ENCODE measurements at places on chromosomes 11 and 22.

- no peak for DNase-seq
Observed at GRCh38 chr11:116042146-116042545, 537.9 kb upstream of the CADM1 start.

- DNase-seq: no peak
Observed at GRCh38 chr11:85301895-85302678, 325.1 kb downstream of the DLG2 start.

DNA sequence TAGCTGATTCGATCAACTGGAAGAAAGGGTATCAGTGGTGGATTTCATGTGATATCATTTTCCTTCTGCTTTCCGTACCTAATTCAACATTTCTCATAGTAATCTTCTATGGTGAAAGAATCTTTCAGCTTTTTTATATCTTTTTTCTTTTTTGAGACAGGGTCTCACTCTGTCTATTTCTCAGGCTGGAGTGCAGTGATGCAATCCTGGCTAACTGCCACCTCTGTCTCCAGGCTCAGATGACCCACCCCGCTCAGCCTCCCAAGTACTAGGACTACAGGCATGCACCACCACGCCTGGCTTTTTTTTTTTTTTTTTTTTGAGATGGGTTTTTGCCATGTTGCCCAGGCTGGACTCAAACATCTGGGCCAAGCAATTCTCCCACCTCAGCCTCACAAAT, 18.6 kb upstream of the CHORDC1 start:
- no peak for DNase-seq

DNA sequence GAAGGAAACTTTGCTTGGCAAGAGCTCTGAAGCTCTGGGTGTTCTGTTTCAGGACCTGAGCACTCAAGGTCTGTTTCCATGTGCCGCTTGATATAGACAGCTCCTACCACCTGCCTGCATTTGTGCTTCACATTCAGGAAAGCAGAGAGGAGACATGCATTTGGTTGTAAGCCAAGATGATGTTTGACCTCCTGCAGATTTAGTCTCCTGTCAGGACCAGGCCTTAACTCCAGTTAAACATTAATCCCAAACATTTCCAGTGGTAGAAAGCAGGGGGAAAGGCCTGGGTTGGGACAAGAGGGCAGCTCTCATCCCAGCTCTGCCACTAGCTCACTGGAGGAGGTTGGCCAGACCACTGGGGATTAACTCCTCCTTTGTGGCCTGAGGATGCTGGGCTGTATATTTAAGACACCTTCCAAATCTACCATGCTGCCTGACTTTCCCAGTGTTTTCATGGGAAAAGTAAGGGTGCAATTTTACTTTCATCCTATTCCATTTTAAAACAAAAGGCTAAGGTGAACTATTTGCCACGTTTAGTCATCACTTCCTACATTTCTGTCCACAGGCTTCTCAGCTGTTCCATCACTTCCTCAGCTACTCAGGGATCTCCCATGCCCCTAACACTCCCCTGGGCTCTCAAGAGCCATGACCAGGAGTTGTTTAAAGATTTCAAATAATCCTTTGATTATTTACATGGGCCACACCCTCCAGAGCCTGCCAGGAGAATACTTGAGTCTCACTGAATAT, 80.9 kb downstream of the INSC start:
- DNase-seq: no peak

- no peak for DNase-seq
Observed at GRCh38 chr11:58647866-58648265, 25.4 kb downstream of the CNTF start.

DNA sequence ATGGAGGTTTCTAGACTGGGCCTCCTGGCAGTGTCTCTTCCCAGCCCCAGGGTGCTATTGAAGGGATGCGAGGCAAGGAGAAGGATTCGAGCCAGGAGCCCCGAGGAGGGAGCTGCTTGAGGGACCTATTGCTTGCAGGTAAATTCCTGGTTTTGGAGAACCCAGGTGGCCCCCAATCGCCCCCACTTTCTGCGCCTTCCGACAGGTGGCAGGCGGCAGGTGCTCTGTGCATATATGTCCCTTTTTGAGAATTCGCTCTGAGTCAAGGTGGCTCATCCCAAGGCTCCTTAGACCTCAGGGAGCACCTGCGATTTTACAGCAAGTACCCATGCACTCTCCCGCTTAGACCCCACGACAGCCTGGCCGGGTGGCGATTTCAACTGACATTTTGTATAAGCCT, 40.3 kb upstream of the SHISAL1 start:
- DNase-seq: no peak

GRCh38 chr11:18668131-18668530, 30.4 kb upstream of the TMEM86A start:
- no peak for DNase-seq

DNA sequence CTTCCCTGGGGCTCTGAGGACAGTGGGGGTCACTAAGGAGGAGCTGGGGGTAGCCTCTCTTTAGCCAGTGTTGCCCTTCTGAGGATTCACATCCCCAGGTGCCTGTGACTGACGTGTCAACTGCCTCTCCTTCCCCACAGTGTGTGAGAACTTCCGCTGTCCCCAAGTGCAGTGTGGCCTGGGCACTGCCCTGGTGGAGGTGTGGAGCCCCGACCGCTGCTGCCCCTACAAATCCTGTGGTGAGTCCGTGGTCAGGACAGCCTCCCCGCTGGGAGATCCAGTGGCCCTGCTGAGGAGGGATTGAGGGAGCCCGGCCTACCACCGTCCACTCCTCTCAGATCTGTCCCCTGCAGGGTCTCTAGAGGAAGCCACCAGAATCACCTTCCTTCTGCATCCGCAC, 81.1 kb upstream of the MYOD1 start:
- no peak for DNase-seq

- no peak for DNase-seq
Observed at GRCh38 chr22:29408940-29409339, 20.6 kb upstream of the AP1B1 start.

DNA sequence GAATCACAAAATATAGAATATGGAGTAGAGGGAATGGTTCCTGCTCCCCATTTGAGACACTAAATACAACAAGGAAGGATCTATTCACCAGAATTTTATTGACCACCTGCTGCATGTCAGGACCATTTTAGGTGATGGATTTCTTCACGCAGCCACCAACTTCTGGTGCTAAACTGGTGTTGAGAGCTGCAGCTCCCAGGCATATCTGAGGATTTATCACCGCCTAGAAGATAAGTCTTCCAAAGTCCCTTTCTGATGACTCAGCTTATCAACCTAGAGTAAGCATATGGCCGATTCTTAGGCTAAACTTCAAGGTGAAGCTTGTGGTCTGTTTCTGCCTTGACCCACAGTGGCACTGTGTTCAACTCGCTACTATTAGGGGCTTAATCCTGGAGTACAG, 6.7 kb downstream of the DDI1 start:
- DNase-seq: no peak

DNA sequence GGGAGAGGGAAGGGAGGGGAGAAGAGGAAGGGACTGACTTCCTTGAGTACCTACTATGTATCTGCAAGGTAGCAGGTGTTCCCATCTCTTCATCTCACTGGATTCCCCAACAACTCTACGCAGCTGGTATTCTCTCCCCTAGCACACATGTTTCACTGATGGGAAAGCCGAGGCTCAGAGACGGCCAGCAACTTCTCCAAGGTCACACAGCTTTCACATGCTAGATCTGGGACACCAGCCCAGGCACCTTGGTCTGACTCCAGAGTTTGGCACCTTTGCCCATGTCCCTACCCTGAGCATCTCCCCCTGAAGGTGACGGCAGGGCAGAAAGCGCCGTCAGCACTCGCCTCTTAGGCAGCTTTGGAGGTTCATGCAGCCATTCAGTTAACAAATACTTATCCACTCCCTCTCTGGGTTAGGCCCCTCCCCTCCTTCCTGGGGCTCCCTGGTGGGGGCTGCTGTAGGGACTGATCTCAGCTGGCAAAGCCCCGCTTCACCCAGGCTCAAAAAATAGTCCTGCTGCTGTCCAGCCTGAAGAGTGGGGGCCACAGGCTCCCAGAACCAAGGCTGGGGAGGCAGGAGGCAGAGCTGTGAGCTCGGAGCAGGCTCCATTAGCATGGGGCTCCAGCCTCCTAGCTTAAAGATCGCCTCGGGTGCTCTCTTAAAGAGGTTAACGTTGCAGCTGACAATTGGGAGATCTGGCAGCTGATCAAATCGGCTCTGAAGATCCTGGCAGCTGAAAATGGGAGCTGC, 79.4 kb downstream of the IGLL1 start:
- DNase-seq: no peak

GRCh38 chr11:126647735-126648134, 292.2 kb downstream of the ST3GAL4 start:
- DNase-seq: no peak

All from GM20000 (cell line).